ENCODE measurements at places on chromosomes 1 and 21.

GRCh38 chr1:31300193-31300592, 3.4 kb downstream of the ZCCHC17 start:
- no peak for DNase-seq

DNA sequence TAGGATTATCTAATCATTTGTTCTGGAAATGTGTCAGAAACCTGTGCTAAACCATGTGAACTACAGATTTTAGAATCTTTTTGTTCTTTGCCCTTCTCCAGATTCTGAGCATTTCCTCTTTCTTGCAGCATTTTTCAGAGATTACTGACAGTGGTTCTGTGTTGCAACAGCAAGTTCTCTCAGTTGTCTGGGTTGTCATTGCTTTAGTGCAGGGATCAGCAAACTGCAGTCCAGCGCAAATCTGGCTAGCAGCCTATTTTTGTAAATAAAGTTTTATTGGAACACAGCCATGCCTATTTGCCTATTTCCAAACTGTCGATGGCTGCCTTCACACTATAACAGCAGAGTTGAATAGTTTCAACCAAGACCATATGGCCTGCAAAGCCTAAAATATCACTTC, 66.3 kb upstream of the LRRC8D start:
- DNase-seq, result no peak

DNA sequence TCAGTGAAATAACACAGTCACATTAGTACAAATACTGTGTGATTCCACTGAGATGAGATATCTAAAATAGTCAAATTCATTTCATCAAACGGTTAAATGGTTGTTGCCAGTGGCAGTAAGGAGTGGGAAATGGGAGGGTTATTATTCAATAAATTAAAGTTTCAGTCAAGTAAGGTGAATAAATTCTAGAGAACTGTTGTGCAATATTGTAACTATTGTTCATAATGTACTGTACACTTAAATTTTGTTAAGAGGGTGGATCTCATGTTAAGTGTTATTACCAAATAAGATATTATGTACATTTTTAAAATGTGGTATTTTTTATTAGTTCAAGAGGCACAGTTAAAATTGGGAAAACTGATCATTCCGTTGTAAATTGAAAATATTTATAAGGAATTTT, 463.3 kb upstream of the BRINP3 start:
- no peak for DNase-seq

GRCh38 chr1:25091658-25092057, 140.6 kb downstream of the SYF2 start:
- DNase-seq, result no peak

Measured in right kidney (tissue), 9 donors.